ENCODE measurements at places on chromosomes 12 and 14. TPM values are rescaled to one million over a fixed set of nuclear protein-coding genes. Genes with fewer than 3 reads are reported as not detected.

The TRHDE gene
- 18.2 TPM for total RNA-seq

DNA sequence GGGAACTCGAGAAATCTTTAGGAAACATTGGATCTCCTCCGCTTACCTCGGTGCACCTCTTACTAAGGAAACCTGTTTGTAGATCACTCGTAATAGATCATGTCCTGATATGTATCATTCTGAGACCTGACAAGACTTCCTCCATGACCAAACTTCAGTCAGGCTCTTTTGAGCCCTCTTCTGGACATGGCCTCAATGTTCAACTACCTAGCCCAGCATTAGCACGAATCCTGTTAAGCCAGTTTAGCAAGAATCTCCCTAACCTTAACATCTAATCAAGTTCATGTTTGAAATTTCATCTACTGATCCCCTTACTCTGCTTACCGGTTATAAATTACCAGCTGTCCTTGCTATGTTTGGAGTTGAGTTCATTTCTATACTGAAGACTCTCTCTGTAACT lies 713.9 kb upstream of the USP15 start:
- peak; percentile 7 for DNase-seq

- no peak for DNase-seq
Measured at GRCh38 chr14:52862632-52863333, 71.4 kb upstream of the GNPNAT1 start.

DNA sequence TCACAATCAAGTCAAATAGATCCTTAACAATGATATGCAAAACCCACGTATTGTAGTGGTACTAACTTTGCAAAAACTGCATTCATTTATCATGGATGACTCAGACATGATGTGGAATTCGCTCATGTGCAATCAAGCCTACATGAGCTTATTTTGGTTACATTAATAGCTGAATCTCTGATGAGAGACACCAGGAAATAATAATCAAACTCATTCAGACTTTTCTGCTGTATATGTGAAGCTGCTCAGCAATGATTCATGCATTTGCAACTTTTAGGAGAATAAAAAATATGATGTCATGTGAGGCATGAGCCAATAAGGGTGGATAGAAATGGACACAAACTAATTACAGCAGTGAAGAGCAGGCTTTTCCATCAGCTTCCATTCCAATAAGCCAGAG lies 1075.8 kb upstream of the TMEM132C start:
- DNase-seq, result peak; percentile 53

GRCh38 chr12:121957861-121958515 lies 39.6 kb downstream of the CFAP251 start:
- no peak for DNase-seq

DNA sequence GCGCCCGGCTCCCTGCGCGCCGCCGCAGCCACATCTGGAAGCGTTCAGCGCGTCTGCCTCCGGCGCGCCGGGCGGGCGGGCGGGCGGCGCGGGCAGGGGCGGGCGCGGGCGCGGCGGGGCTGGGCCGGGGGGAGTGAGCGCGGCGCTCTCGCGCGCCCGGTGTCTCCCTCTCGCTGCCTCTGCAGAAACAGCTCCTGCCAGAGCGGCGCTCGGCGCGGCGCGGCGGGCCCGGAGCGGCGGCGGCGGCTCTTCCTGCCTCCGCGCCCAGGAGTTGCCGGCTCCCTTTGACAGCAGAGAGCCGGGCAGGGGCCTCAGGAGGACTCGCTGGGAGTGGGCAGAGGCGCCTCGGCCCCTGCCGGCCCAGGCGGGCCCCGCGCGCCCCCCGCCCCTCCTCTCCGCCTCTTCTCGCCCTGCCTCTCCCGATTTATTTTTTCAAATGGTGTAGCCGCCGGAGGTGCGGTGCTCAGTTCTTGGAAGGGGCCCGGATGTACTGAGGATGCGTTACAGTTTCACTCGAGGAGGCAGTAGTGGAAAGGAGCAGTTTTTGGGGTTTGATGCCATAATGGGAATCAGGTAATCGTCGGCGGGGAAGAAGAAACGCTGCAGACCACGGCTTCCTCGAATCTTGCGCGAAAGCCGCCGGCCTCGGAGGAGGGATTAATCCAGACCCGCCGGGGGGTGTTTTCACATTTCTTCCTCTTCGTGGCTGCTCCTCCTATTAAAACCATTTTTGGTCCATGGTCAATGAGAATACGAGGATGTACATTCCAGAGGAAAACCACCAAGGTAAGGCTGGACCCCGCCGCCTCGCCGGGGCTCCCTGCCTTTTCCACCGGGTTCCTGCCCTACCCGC lies at the start of gene CACNA1C:
CACNA1C (plus strand) TSS at position 162 of the 853 bp plus-strand sequence; CDS start at position 738, 576 bp downstream.
- DNase-seq, result no peak

The EPYC gene
- not detected for total RNA-seq

GRCh38 chr12:66065641-66066136 lies 64.9 kb downstream of the LLPH start:
- no peak for DNase-seq

The LRTM2 gene
- not detected for total RNA-seq

DNA sequence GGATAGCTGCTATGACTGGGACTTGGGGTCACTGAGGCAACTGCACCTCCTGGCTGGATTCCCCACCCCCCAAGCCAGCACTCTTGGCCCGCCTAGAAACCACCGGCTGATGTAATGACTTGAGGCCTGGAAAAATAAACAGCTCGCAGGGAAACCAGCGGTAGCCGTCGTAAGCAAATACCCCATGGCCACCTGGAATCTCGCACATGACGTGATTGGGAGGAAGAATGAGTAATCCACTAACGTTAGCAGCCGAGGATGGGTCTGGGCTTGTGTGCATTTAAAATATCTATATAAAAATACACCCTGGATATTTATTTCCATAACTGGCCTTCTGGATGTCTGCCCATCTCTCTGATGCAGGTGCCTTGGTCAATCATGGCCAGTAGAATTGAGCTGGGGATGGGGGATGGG lies 120.1 kb downstream of the SMOC1 start:
- DNase-seq, result peak; percentile 98

The LBHD2 gene
- total RNA-seq, result not detected

The SLC8A3 gene
- 0.03 TPM for total RNA-seq

DNA sequence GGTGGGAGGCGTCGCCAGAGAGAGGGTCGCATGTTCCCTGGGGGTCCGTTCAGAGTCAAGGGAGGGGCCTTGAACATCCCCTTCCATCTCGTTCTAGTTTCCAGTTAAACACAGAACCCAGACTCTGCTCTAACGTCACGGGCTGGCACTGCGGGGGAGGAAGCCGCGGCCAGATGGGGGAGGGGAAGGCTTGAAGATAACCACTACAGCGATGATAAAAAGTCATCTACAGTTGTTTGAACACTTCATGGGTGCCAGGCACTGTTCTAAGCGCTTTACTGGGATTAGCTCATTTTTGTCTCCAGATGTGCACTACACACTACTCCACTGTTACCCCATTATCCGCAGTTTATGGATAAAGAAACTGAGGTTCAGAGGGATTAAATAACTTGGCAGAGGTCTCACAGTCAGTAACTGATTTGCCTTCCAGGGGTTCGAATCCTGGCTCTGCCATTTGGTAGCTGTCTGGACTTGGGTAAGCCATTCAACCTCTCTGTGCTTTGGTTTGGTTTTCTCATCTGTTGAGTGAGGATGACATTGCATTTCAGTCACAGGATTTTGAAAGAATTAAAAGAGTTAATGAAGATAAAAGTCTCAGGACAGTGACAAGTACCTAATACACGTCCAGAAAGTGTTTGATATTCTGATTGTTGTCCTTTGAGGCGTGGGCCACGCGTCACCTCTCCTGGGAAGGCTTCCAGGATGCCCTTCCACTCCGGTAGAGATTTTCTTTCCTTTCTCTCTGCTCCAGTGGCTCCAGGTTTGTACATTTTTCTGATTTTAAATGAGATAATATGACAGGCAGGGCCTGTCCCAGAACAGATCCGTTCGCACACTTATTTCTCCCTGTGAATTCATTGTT lies 798 bp upstream of the RASAL1 start:
- DNase-seq, result no peak

DNA sequence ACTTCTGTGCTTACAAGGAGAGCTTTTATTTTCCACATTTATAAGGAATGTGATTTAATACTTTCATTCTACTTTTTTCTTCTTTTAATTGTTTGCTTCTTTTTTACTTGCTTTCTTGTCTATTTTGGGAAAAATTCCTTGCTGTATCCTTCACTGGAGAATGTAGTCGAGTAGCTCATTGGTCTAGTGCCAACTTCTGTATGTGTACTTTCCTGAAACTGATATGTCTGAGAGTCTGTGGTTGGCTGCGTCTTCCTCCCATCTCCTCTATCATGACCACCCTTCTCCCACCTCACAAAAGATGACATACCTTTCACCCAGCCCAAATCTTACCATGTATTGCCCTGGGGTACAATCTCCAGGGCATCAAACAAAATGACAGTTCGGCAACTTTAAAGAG lies 51.8 kb downstream of the MSRB3 start:
- no peak for DNase-seq

DNA sequence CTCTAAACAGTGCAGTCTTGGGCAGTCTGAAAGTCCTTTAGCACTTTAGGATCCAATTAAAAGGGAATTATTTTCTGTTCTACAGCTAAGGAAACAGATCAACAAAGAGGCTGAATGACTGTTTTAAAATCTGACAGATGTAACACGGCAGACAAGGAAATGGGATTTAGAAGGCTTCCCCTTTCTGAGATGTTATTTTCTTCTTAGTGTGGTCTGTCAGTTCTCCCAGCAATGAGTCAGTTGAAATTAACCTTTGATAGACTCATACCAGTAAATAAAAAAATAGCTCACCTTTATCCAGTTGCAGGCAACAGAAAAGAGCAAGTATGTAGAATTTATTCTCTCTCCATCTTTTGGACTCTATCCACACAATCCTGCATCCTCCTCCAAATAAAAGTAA lies 98.1 kb downstream of the NEDD1 start:
- no peak for DNase-seq

GRCh38 chr14:91350813-91351511 lies 66.7 kb downstream of the CCDC88C start:
- peak; percentile 66 for DNase-seq

DNA sequence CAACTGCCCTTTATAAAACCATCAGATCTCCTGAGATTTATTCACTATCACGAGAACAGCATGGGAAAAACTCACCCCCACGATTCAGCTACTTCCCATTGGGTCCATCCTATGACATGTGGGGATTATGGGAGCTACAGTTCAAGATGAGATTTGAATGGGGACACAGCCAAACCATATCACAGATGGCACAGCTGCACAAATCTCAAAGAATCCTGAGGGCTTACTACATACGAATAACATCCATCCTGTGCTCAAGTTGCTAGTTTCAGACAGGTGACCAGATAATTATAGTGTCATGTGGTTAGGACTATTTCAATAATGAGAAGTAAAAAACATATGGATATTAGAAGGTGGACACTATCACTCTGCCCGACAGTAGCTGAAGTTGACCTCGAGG lies 211.2 kb downstream of the NUAK1 start:
- DNase-seq, result no peak

The B3GNT4 gene
- 0.13 TPM for total RNA-seq

DNA sequence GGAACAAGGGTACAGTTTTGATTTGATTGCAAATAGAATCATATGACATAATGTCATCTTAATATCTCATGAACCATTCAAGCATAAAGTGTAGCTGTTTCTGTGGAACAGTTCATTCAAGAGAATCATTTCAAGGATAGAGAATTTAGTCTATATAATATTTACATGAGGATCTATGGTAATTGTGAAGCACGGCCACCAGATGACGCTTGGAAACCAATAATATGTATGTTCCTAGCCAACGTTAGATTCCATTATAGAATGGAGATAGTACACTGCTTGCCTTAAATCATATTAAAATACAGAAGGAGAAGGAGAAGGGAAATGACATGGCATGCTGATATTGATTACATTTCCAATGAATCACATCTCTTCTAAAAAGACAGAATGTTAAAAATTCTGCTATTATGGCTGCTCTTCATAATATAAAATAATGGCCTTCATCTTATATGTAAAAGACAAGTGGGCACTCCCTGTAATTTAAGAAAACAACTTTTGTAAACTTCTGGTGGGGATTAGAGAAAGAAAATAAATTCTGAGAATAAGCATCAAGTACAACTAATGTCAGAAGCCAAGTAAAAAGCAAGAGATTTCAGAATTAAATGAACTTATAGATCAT lies 351.0 kb downstream of the NAV3 start:
- DNase-seq, result no peak

DNA sequence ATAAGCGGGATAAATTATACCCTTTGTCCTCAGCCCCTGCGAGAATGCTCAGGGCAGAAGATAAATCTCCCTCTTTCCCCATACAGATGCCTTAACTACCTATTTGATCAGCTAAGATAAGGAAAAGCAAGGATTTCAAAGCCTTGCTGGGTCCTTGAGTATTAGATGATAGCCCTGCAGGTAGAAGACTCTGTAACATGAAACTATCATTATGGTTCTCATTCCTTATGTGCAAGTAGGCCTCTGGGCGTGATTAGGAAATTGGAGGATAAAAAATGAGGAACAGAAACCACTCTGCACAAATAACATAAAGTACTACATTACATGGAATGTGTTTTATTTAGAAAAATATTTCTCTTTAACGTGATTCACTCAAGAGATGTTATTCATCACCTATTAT lies 14.5 kb upstream of the WDR89 start:
- no peak for DNase-seq
